ENCODE measurements at places on chromosomes 1 and 21.

GRCh38 chr1:179177182-179177581 is 52.3 kb downstream of the ABL2 start:
- DNase-seq, result no peak

GRCh38 chr1:172498857-172499256 is 34.1 kb upstream of the SUCO start:
- no peak for DNase-seq

GRCh38 chr1:55571767-55572166 is 356.6 kb upstream of the USP24 start:
- no peak for DNase-seq

GRCh38 chr1:170494369-170494768 is 37.6 kb upstream of the GORAB start:
- no peak for DNase-seq

DNA sequence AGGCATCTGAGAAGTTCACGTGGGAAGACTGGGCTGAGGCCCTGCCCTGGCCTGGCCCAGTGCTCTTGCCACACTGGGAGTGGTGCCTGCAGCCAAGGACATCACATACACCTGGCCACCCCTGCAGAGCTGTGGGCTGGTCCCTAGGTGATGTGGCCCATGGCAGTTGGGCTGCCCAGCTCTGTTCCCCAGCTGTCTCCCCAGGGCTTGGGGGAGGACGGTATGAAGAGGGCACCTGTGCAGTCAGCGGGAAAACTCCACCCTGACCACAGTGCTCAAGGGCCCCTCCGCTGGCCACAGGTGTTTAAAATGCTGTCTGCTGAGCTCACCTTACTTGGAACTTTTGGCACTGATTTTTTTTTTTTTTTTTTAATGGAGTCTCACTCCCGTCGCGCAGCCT is 120.4 kb upstream of the SLC25A33 start:
- no peak for DNase-seq

- DNase-seq, result no peak
Observed at GRCh38 chr1:155168456-155169210, 4.5 kb downstream of the KRTCAP2 start.

All from BE2C (cell line).